ENCODE measurements at places on chromosomes 2 and 18. TPM values are rescaled to one million over a fixed set of nuclear protein-coding genes. Genes with fewer than 3 reads are reported as not detected.

DNA sequence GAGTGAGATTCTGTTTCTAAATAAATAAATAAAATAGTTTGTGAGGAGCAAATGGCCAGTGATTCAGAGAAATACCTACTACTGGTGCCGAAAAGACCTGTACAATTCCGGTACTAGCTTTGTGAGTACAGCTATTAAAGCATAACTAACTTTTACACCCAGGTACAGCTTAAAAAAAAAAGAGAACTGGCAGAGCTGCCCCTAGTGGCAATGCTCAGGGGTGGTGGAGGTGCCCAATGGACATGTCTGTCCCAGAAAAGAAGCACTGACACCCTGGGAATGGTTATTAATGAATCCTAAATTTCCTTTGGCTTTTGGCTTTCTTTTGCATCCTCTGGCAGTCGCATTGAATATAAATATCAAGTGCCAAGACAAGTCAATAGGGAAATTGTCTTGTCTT is 87.0 kb downstream of the LIPG start:
- H3K4me1 ChIP-seq, result no peaks in the 10 kb centered on the region
- H3K27me3 ChIP-seq, result no peaks in the 10 kb centered on the region
- no peak overlapping the region for H3K4me3 ChIP-seq
- no peak for DNase-seq
- H3K36me3 ChIP-seq, result no peaks in the 10 kb centered on the region

GPD2 gene
- 45.1 TPM for total RNA-seq

DNA sequence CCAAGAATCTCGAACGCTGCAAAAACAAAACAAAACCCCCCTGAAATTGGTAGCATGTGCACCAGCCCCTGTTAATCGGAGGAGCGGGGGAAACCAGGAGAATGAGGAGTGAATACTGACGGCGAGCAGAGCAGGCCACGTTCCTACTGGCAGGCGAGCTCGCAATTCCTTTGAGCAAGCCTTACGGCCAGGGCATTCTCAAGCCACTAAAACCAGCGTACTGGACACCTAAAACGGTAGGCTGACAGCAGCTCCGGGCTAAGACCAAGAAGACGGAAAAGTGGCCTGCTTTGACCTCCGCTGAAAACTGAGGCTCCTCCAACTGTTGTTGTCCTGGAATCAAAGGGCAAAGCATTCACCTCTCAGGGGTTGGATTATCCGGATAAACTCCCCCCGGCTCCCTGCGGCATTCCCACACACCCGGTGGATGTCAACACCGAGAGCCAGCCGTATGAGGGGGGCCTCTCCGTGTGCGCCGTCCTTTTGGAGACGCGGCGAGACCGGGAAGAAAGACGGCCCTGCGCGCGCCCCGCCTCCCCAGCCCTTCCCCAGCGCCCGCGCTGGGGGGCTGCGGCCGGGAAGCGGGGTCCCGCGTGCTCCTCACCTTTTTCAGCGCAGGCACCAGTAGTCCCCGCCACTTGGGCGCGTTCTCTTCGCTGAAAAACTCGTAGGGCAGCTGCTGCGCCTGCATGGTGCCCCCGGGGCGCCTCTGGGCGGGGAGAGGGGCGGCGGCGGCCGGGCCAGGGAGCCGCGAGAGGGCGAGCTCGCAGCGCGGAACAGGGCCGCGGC is 925 bp downstream of the SOS1 start:
- no peaks in the 10 kb centered on the region for H3K36me3 ChIP-seq
- H3K4me3 ChIP-seq, result peak overlapping the region; percentile 77
- H3K27me3 ChIP-seq, result no peaks in the 10 kb centered on the region
- peaks cover 3% of the 10 kb centered on the region for H3K4me1 ChIP-seq
- peak overlapping the region; percentile 84 for H3K27ac ChIP-seq
- DNase-seq, result no peak

DNA sequence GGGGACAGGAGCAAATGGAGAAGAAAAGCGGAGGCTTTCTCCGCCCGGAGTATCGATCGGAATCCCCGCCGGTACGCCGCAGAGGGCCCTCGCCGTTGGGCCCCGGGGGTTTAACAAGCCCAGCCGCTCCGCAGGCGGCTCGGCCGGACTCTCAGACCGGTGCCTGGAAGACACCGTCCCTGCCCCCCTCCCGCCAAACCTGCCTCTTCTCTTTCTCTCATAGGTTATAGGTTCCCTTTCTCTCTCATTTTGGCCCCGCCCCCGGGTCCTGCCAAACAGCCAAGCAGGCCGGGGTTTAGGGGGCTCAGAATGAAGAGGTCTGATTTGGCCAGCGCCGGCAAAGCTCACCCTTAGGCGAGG is 4.4 kb downstream of the ONECUT2 start:
- no peak for DNase-seq
- H3K4me3 ChIP-seq, result no peak overlapping the region
- peaks cover 43% of the 10 kb centered on the region for H3K27me3 ChIP-seq
- H3K4me1 ChIP-seq, result no peaks in the 10 kb centered on the region

- no peak for DNase-seq
- H3K4me1 ChIP-seq, result no peaks in the 10 kb centered on the region
- no peak overlapping the region for H3K27ac ChIP-seq
- no peaks in the 10 kb centered on the region for H3K36me3 ChIP-seq
Measured at GRCh38 chr2:6967301-6967700, 50.1 kb downstream of the RNF144A start.

RNF152 gene
- 0.03 TPM for total RNA-seq

PPP1CB gene
- 144 TPM for total RNA-seq

MOGAT1 gene
- not detected for total RNA-seq

- no peak for DNase-seq
- H3K27me3 ChIP-seq, result no peaks in the 10 kb centered on the region
- H3K4me1 ChIP-seq, result no peaks in the 10 kb centered on the region
- no peak overlapping the region for H3K27ac ChIP-seq
- H3K36me3 ChIP-seq, result no peaks in the 10 kb centered on the region
Measured at GRCh38 chr2:145798419-145798818, 1278.5 kb upstream of the ZEB2 start.

All from GM12878 (cell line).